ENCODE measurements at places on chromosomes 2 and 18.

GRCh38 chr18:57618910-57619309, 2.7 kb downstream of the NARS1 start:
- DNase-seq = no peak

- DNase-seq = no peak
Observed at GRCh38 chr2:118738106-118738505, 109.3 kb downstream of the EN1 start.

DNA sequence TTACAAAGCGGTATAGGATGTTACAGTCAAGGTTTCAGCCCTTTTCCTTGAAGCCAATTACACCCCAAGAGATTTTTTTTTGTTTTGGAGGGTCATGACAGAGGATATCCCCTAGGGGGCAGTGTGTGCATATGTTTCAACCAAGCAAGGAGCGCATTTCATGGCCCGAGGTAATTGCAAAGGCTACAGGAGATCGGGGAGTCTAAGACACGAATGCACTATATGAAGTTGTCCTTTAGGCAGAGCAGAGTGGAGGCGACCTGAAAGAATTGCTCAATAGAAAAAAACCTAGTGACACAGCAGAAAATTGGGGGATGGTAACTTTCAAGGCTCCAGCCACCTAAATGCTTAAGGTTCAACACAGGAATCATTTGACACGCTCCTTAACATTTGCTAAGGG, 219.8 kb upstream of the PARD3B start:
- DNase-seq = peak; percentile 40

- DNase-seq = no peak
Observed at GRCh38 chr18:56214706-56215105, 423.7 kb downstream of the TXNL1 start.

GRCh38 chr2:111918383-111918806, 20.0 kb downstream of the MERTK start:
- no peak for DNase-seq

- DNase-seq = no peak
Observed at GRCh38 chr2:61993422-61994024, 88.0 kb downstream of the COMMD1 start.

DNA sequence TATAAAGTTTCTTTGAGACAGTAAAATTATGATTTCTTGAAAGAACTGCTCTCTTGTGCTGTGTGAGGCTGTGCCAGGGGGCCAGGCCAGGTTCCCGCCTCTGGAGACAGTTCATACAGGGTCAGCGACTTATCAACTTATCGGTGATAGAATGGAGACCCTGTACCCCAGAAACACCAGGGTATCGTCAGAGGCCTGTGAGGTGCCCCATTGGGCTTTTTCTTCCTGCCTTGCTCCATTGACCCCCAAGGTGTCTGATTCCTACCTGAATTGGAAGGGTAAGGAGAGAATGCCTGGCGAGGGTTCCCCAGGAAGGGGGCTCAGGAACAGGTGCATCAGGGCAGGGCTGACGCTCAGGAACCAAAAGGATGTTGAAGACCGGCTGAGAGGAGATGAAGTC, 4.3 kb downstream of the DLX1 start:
- DNase-seq = no peak

- no peak for DNase-seq
Observed at GRCh38 chr2:210606001-210606400, 49.6 kb downstream of the CPS1 start.

GRCh38 chr2:110865188-110865587, 132.8 kb downstream of the ACOXL start:
- DNase-seq = no peak

Data from NCI-H1048 (cell line).